Nucleus accumbens (tissue), 56 donors: ENCODE measurements at places on chromosomes 4 and X.

DNA sequence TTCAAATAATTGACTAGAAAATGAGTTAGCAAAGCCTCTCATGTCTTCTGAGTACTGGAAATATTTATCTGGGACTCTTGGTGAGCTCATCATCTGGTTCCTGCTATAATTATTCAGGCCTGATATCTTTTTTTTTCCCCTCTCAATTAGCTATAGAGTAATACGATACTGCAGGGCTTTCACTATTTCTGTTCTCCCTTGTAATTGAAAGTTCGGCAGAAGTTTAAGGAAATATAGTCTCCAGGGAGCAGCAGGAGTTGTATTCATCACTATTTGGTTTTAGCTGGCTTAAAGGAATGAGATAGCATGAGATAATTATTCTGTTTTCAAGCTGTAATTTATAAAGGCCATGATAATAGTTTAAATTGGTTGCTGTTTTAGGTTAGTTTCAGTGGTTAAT, 378.6 kb upstream of the EPHA5 start:
- DNase-seq: no peak

GRCh38 chr4:128686032-128686465, 123.5 kb upstream of the JADE1 start:
- DNase-seq: no peak

- DNase-seq: no peak
Observed at GRCh38 chrX:38701073-38701472, 100.2 kb upstream of the MID1IP1 start.

GRCh38 chrX:67614423-67614822, 70.6 kb downstream of the AR start:
- DNase-seq: no peak

DNA sequence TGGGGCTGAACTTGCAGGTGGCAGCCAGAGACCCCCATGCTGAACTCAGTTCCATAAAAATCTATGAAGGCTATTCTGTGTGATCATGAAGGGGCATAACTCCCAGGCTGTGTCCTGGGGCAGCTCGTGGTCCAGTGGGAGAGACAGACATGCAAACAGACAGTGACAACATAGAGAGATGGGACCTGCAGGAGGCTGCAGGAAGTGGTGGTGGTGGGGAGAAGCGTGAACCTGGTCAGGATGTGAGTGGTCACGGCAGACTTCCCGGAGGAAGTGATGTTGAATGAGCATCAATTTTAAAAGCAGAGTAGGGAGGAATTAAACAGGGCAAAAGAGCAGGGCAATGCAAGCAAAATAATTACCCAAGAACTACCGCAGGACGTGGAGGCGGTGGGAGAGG, 23.2 kb upstream of the SORCS2 start:
- DNase-seq: no peak

- no peak for DNase-seq
Observed at GRCh38 chrX:35699642-35700041, 98.5 kb upstream of the MAGEB16 start.
